SHP77 (cell line): ENCODE measurements at places on chromosomes 5 and 9.

DNA sequence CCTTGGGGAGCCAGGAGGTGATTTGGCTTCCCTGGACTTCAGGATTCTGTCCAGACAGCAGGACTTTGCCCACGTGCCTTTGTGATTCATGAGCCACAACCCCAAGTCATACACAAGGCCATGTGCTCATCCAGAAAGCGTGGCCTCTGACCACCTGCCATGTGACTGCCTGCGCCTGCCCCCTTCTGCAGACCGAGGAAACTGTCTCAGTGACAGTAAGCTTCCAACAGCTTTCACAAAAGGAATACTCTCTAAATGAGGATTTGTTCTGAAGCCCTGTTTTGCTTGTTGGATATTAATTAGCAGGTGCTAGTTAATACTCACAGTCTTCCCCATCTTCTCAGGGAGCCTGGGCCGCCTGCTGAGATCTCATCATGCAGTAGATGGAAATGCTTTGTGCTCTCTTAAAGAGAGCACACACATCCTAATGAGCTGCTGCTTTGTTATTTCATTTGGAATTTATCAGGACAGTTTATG lies 36.9 kb upstream of the ANGPTL2 start:
- peak; percentile 63 for DNase-seq

- peak; percentile 69 for DNase-seq
These were observed 153.7 kb downstream of the TLE1 start for GRCh38 chr9:81535542-81536241.

- no peak for DNase-seq
These were observed 42.3 kb upstream of the MOCS2 start for GRCh38 chr5:53151713-53152458.

GRCh38 chr5:135930029-135930948 lies 24.5 kb downstream of the LECT2 start:
- no peak for DNase-seq

DNA sequence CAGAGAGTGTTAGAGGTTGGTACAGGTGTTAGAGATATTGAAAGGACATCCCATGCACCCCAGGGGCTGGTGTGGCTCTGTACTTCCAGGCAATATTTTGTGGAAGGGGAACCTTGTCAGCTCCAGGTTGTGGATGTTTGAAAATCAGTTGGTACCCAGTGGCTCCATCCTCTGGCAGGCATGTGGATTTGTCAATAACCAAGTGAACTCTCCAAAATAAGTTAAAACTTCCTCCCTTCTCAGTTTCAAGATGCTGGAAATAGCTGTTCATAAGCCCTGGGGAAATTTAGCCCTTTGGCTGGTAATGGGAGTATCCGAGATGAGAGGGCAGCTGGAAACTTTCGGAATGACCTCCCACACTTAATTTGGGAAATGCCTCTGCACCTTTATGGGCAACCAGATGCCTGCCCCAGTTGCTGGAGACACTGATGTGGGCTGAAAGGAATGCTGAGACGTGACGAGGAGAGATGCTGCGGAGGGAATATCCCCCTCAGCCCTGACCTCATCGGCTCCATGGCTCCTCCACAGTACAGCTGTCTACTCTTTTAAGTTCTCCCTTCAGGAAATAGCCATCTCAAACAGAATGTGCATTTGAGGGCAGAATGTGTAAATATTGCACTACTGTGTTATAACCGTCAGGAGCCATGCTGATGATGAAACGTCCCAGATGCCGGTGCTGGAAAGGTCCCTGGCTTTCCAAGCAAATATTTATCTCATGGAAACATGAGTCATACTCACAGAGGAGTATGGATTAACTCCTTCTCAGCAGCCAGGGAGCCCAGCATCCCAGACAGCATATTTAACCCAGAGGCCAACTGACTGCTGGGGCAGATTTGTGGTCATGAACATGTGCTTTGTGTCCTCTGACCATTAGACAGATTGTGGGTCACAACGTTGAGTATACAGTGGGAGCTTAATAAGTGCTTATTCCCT lies 29.5 kb downstream of the TGFBI start:
- DNase-seq: peak; percentile 71

- no peak for DNase-seq
These were observed 306.2 kb upstream of the RIOK2 start for GRCh38 chr5:97489010-97489840.

- DNase-seq: no peak
These were observed 884.5 kb downstream of the TLE1 start for GRCh38 chr9:80804873-80805272.

DNA sequence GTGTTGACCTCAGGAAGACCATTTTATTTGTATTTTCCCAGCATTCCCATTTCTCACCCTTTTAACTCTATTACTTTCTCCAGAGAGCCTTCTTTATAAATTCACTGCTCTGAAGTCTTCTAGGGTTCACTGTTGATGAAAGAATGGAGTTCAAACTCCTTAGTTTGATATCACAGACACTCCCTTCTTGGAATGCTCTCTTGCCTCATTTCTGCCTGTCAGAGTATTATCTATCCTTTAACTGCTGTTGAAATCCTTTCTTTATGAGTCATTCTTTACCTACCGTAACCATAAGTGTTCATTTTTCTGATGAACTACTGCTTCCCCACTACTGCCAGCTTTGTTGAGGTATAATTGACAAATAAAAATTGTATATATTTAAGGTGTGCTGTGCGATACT lies 4.3 kb downstream of the RIC1 start:
- no peak for DNase-seq

DNA sequence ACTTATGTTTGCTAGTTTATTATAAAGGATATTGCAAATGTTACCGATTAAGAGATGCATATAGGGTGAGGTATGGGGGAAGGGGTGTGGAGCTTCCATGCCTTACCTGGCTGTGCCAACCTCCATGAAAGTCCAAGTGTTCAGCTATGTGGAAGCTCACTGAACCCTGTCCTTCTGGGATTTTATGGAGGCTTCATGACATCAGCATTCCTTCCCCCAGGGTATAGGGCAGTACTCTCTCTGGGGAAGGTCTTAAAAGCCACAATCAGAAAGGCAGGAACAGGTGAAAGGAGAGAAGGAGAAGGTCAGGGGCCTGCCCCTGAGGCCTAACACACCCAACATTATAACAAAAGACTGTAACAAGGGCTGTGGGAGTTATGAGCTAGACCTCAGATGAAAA lies 592.6 kb downstream of the PDE4D start:
- no peak for DNase-seq

DNA sequence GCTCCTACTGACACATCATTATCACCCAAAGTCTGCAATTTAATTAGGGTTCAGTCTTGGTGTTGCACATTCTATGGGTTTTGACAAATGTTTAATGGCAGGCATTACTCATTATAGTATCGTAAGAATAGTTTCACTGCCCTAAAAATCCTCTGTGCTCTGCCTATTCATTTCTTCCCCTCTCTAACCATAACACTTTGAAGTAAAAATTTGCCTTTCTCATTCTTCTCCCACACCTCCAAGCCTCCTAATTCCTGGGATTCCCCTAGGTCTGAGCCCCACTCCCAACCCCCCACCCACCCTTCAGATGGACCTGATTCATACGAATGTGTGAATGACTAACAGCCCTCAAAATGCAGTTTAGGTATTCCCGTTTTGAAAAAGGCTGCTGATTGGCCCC lies 18.4 kb downstream of the ENC1 start:
- no peak for DNase-seq

- DNase-seq: no peak
These were observed 15.0 kb downstream of the FER start for GRCh38 chr5:108762660-108763059.

DNA sequence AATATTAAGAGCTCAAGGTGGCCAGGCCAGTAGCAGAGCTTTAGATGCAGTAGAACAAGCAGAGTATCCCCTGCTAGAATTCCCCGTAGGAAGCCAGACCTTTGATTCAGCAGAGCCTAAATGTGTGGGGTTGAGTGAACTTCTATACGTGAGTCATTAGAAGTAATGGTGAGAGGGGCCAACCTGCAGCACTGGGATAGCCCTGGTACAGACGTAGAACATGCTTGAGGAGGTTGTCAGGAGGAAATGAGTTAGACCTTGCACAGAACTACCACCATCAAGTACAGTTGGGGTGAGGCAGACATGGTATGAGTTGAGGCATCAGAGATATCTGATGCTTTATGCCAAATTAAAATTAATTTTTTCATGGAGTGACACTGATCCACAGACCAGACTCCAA lies 42.0 kb downstream of the PDCD1LG2 start:
- DNase-seq: no peak

GRCh38 chr9:74960561-74960960 lies 7.8 kb upstream of the C9orf40 start:
- DNase-seq: no peak

GRCh38 chr9:114363424-114363823 lies 24.4 kb downstream of the AKNA start:
- DNase-seq: no peak

GRCh38 chr5:135039271-135040033 lies 5.4 kb upstream of the PITX1 start:
- DNase-seq: no peak

DNA sequence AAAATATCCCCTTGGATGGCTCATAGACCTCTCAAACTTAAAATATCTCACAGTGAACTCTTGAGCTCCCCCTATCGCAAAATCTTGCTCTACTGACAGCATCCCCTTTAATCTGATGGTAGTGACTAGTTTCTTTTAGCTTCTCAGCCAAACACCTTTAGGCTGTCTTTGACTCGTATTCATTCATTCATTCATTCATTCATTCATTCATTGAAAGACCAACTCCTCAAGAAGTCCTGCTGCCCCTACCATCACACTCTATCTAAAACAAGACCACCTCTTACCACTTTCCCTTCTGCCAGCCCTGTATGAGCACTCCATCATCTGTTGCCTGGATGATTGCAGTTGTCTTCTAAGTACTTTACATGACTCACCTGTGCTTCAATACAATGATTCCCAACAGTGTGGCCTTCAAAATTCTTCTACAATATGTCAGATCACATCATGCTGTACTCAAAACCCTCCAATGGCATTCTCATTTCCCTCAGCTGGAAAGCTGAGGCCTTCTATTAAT lies 46.8 kb downstream of the ITGA2 start:
- no peak for DNase-seq

- DNase-seq: no peak
These were observed 88.3 kb upstream of the MPDZ start for GRCh38 chr9:13367784-13368183.

DNA sequence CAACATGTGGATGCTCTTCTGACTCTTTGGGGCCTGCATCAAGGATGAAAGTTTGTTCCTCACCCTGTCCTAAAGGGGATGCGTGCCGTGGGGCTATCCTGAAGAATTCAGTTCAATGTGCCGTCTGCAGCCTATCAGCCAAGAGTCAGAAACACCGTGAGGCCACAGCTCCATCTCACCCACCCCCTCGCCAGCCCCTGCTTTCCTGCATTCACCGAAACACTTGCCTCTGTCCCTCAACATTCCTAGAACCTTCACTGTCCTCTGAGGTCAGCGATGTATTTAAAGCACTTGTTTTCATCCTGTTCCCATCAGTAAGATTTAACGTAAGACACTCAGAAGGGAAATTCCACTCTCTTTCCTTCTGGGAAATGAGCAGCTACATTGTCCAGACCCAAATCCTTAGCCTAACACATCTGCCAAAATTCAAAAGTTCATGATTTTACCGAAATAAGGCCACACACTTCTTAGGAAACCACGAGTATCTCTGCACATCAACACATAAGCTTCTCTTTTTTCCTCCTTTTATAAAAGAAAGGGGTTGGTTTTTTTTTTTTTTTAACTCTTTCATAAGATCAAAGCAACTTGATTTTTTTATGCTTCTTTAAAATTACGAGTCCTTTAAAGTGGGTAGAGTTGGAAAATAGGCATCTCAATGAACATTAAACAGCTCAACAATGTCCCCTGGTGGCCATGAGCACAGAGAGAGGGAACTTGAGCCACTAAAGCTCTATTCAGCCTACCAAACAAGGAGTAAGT lies 100.7 kb downstream of the SUSD1 start:
- peak; percentile 51 for DNase-seq

DNA sequence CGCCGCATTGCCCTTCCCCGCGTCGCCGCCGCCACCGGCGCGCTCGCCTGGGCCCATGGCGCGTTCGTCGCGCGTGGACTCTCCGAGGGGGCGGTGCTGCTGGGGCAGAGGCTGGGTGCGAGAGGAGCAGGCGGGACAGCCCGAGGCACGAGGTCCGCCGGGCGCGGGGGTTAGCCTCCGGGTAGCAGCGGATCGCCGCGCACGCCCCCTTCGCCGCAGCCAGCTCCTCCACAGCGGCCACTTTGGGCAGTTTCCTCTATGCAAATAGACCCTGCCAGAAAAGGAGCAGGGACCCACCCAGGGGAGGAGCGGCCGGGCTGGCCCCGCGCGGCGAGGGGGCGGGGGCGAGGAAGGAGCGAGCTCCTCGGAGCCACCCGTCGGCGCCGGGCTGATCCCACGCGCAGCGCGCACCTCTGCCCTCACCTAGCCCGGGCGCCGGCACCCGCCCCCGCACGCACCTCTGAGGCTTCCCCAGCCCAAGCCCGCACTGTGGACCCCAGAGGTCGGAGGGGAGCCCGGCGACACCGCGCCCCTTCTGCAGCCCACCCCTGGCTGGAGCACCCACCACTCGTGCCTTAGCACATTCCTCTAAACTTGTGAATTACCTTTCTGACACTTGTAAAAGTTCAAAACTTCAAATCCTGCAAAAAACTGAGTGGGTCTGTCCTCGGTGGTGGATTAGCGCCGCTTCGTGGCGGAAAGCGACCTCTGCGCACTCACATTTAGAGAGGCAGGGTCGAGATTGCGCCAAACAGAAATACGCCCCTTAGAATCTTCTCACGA lies at the start of gene COL23A1:
COL23A1 (minus strand) TSS at position 253 of the 783 bp plus-strand sequence.
- DNase-seq: no peak

DNA sequence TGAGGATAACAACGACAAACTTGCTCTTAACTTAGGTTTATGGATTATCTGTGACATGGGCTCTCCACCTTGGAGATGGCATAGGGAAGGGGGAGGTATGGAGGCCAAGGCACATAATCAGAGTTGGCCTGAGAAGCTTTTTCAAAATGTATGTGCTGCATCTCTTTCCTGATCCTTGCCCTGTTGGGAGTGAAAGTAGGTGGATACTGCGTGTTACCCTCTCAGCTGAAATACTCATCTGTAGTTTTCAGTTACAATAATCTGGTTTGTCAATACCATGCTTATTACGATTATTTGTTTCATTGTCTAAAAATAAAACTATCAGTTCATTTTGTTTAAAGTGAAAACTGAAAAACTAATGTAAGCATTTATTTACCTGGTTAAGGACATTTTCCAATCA lies 86.7 kb downstream of the SLC44A1 start:
- DNase-seq: no peak

- DNase-seq: peak; percentile 88
These were observed 32.1 kb downstream of the NAIF1 start for GRCh38 chr9:128034821-128035652.
